Osteocyte (in vitro differentiated cells): ENCODE measurements at places on chromosomes 12 and 14.

DNA sequence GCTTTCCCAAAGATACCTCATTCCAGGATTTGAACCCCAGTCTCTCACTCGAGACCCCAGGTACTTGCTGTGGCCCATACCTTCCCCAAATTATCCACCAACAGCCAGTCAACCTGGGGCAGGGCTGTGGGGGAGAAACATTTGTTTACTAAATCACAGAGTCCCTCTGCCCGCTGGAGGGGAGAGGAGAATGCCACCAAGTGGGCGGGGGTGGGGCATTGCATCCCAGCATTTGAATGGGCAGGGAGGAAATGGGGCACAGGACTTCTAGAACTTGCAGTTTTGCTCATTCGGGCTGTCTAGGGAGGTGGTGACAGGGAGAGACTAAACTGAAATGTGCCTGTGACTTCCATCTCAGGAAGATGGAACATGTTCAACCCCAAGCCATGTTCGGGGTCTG lies 10.9 kb upstream of the SERPINA9 start:
- DNase-seq, result no peak

DNA sequence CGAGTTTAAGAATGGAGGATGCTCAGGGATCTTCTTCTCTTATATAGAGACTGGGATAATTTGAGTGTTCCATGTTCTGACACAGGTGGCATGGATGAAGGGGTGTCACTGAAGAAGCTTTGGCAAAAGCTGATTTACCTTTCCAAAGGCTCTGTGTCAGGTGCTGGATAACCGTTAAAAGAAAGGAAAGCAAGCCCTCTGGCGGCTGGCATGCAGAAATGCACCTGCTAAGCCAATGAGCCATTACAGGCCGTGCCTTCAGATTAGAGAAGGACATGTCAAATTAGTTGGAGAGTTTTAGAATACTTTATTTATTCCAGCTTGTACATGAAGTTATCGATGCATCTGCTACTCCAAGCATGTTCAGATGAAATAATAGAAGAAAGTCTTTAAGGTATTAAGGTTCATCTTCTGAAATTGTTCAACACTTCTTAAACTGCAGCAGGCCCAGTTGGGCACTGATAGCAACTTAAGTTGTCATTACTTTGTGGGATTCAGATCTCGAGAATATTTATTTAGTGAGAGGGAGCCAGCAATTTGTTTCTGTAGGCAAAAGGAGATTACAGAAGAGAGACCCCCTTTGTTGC lies 678.2 kb downstream of the NRXN3 start:
- no peak for DNase-seq

DNA sequence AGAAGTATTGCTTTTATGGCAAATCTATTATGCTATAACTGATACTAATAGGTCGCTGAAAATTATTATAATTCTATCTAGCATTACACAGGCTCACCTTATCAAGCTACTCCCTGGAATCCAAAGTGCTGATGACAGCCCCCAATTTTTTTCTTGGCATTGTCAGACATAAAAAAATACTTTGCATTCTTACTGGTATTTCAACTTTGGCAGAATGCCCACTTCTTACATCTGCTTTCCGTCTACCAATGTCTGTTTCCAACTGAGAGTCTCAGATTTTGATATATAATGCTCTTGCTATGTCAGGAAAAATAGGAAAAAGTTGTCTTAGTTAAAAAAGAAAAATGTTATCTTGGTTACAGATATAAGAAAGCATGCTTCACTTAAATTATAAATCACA lies 615.4 kb downstream of the C12orf50 start:
- DNase-seq, result no peak

- no peak for DNase-seq
Measured at GRCh38 chr12:127485528-127485927, 781.4 kb upstream of the TMEM132C start.

DNA sequence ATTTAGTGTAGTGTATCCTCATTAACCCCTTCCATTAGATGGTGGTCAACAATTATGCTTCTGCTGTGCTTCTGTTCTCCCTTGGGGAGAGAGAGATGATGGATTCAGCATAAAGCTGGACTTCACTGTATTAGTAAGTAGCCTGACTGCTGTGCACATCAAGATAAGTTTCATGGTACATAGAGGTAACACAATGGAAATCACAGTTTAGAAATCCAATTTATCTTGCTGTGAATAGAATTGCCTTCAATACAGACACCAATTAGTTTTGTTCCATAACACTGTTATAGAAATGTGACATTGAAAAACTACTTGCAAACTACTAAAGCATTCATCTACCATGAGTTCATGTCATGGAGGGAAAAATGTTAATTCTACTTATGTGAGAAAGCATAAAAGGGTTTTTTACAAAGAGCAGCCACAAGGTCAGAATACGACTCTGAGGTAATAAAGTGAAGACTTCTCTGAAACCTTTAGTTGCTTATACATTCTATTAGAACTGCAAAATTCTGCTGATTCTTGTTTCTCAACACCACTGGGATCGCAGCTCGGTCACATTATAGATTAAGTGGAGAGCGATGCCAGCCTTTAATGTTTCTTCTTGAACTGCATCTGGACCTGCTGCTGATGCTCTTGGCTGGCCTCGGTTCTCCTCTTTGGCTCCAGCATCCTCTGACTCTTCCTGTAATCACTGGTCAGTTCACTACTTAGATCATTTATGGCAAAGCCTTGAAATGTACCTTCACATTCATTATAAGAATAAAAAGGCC lies 190.8 kb downstream of the ATP23 start:
- no peak for DNase-seq

DNA sequence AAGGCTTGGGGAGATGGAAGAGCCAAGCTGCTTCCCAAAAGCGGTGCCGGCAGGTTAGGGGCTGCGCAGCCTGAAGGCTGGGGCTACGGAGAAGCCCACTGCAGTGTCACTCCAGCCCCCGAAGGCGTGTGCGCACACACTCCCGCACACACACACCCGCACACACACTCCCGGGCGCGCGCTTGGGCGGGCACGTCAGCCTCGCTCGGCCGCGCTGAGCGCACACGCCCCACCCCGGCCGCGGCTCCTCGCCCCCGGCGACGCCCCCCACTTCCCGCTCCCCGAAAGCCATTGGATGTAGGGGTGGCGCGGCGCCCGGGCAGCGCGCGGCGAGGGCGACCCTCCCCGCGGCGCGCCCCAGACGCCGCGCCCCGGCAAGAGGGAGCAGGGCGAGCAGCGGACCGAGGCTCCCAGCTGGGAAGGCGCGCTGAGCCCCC lies at the start of gene KCNK10:
TSS of gene KCNK10 (minus strand) at position 184 of the 437 bp plus-strand sequence. CDS start 471 bp downstream, outside the sequence.
- DNase-seq, result no peak

- DNase-seq, result no peak
Measured at GRCh38 chr12:66352197-66352596, 49.9 kb downstream of the HELB start.

GRCh38 chr12:131776237-131776889 lies 51.8 kb upstream of the MMP17 start:
- no peak for DNase-seq

DNA sequence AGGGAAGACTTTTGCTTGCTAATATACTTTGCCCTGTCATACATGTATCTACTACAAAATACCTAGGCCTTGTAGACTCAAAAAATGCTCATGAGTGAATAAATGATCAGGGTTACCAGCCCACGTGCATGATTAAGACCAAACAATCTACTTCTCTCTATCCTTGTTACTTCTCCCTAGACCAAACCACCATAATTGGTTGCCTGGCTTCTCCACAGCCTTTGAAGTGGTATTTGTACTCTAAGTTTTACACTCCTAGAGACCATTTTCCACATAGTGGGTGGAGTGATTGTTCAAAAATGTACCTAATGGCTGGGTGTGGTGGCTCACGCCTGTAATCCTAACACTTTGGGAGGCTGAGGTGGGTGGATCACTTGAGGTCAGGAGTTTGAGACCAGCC lies 14.1 kb upstream of the RPS6KL1 start:
- DNase-seq, result no peak

GRCh38 chr12:122326586-122326985 lies 60.3 kb upstream of the VPS33A start:
- no peak for DNase-seq

GRCh38 chr12:128266086-128266485 lies 884 bp upstream of the TMEM132C start:
- no peak for DNase-seq

DNA sequence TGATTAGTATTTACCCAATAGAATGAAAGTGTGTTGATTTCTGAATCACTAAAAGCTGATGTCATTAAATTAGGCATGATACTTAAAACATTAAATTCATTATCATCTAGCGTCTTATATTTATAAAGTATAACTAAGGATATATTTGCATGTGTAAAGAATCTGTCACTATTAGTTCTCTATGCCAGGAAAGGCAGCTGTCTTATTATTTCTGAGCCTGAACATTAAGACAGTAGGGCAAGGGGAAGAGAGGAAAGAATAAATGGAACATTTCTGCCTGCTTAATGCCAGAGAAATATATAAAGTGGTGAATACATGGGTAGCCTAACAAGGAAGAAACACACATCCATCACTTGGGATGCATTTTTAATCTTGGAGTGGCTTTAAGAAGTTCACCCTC lies 965.1 kb upstream of the TMEM132C start:
- DNase-seq, result no peak

DNA sequence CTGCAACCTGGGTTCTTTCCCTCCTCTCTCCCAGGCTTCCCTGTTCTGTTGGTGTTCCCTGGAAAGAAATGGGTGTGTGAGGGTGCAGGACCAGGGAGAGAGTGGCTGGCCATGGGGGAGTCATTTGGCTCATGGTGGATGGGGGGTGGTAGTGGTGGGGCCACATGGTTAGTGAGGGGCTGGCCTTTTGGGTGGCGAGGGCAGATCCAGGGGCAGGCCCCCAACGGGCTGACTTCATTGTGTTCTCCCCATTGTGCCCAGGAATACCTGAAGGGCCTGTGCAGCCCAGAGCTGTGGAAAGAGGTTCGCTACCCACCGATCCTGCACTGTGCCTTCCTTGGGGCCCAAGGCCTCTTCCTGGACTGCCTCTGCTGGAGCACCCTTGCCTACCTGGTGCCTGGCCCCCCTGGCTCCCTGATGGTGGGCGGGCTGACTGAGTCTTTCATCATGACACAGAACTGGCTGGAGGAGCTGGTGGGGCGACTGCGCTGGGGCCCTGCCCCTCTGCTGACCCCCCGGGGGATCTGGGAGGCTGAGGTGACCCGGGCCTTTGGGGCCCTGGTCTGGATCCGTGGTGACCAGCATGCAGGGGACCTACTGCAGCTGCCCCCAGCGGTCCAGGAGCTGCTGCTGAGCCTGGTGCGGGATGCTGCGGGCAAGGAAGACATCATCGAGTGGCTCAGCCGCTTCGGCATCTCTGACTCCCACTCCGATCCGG lies 9.0 kb downstream of the NYNRIN start:
- DNase-seq, result no peak

DNA sequence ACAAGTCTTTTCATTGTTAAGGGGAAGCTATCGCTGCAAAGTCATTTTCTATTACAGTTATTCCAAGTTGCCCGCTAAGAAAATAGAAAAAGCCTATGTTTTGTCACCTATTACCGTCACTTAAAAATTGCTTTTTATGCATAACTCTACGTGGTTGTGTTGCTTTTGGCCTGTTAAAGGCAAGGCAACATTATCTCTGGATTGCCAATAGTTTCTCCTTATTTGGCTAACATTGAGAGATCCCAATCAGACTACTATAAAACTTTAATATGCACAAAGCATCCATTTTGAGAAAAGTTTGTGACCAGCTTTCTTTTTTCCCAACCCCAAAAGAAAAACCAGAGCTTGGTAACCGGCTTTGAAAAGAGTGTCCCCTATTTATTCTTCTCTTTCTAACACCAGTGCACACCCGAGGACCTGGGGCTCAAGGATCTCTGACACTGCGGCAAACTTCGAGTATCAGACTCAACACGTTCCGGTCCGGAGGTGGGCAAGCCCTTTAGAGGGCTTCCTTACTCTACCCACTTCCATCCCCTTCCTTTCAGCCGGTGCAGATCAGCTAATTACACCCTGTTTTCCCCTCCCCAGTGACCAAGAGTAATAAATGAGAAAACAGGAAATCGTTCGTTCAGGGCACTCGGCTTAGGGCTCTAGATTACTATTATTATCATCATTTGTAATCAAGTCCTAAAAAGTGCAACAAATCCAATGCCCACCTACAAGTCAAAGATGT lies 1.2 kb downstream of the PPP1R12A start:
- DNase-seq, result no peak

GRCh38 chr12:4273652-4274395 lies at the start of gene CCND2:
Gene CCND2 (plus strand): TSS chr12:4273762. CDS start chr12:4274041, 279 bp downstream.
- DNase-seq, result peak; percentile 82

GRCh38 chr14:77041881-77042545 lies 13.5 kb upstream of the IRF2BPL start:
- no peak for DNase-seq

- DNase-seq, result no peak
Measured at GRCh38 chr12:66269757-66270383, 32.4 kb upstream of the HELB start.

DNA sequence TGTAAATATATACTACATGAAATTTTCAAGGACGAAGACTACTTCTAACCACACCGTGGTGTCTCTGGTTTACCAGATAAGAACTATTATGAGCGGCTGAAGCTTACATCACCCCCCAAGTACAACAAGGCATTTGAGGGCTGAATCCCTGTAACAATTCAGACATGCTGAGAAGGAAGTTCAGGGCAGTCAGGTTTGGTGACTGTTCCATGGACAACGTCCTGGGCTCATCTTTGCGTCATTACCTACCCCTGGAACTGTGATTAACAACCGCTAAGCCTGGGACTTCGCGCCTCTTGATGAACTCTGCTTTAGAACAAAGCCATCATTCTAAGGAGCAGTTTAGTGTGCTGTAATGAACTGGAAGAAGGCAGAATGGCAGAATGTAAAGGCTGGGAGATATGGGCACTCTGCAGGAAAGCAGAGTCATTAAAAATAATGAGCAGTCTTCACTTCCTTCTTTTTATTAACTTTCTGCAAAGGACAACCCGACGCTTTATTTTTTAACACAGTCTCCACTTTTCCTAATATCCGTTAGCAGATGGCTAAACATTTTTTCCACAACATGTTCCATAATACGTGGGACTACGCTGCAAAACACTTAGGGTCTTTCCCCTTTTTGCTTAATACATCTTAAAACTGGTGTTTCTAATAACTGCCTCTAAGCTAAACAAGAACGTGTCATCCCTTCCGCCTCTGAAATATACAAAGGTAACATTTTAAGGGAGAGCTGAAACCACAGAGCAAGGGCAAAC lies 263.2 kb downstream of the ADAMTS20 start:
- DNase-seq, result no peak

- peak; percentile 78 for DNase-seq
Measured at GRCh38 chr14:45038256-45038655, 45.7 kb upstream of the PRPF39 start.

GRCh38 chr12:4289231-4289878 lies 15.8 kb downstream of the CCND2 start:
- no peak for DNase-seq

DNA sequence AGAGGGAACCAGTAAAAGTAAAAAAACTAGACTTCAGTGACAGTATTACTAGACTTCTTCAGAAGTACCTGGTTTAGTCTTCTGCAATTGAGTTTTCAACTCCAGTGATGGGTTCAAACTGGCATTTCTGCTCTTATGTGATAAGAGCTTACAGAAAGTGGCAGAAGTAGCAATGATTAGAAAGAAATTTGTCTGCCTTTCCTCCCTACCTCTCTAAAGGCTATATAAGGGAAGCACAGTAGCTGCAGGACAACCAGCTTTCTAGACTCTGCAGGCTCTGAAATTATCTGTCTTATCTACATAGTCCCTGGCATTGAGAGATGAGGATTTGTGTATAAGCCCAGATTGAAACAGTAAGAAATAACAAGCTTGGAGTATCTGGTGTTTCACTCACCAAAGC lies 107.5 kb downstream of the DAAM1 start:
- no peak for DNase-seq

GRCh38 chr14:56118611-56119181 lies 485 bp downstream of the PELI2 start:
- DNase-seq, result peak; percentile 85

GRCh38 chr12:118391424-118391823 lies 15.1 kb downstream of the SUDS3 start:
- DNase-seq, result no peak
